ENCODE measurements at places on chromosomes 5 and 9.

DNA sequence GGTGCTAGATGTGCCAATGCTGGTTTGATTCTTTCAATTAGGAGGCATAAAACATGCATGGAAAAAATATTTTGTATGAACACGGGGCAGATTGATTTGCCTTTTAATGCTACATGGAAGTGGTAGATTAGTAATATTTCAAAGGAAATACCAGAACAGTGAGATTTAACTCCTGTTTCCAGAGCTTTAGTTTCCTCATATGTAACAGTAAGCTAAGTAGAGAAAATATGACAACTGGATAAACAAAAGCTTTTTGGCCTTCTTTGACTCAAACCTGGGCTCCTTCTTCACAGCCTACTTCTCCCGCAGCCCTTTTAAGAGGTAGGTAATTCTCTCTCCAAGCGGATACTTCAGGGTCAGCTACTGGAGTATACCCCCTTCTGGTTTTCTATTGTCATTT is 254.2 kb upstream of the TRPC7 start:
- DNase-seq: no peak

- DNase-seq: no peak
Measured at GRCh38 chr5:60173667-60174066, 280.1 kb upstream of the PDE4D start.

DNA sequence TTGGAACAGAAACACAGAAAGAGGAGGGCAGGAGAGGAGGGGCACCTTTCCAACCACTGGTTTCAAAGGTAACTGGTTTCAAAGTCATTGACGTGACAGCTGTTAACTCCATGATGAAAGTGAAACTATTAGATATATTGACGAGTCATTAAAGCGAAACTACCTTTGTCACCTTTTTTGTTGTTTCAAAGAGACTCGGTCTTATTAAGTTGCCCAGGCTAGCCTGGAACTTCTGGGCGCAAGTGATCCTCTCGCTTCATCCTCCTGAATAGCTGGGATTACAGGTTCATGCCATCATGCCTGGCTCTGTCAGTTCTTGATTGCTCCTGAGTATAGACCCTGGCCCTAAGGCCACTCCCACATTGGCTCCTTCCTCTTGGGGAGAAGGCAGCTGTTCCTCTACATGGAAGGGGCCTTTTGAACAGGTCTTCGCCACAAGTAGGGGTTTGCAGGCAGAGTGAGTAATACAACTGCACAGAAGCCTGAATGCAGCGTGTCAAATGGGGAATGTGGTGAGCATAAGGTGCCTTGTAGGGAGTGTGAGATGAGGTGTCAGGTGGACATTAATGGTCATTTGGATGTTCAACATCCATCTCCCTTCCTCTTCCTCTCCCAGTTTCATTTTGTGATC is 3.4 kb upstream of the F12 start:
- DNase-seq: no peak

- no peak for DNase-seq
Measured at GRCh38 chr5:151066920-151067319, 13.9 kb downstream of the TNIP1 start.

GRCh38 chr9:71909887-71910649 is 925 bp downstream of the ABHD17B start:
- DNase-seq: peak; percentile 63

DNA sequence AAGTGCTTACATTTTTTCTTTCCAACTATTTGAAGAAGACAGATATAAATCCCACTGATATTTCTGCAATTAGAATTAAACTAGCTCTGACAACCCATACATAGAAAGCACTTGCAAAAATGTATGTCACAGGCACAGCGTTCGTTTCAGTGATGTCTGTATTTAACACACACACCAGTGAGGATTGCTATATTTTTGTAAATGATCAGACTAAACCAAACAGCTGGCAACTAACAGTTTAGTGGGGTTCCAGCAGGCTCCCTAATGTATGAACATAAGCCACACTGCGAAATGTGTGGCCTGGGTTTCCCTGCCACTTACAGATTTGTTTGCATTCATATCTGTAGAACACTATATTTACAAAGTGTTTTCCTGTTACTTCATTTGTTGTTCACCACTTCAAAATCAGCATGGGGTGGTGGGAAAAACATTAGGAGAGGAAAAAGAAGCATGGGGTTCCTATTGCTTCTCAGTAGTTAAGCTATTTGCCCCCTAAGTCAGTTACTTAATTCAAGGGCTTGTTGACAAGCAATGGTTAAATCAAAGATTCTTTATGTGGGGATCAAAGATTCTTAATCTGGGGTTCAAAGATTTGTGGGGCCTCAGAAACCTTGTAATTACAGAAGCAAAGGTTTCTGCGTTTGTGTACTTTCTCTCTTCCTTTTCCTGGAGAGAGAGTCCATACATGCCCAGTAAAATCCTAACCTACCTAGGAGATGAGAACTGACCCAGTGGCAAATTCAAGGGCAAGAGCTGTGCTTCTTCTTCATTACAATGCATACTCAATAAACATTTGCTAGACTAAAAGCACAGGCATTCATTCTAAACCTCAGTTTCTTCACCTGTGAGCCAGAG is 27.1 kb downstream of the ZNF608 start:
- no peak for DNase-seq

DNA sequence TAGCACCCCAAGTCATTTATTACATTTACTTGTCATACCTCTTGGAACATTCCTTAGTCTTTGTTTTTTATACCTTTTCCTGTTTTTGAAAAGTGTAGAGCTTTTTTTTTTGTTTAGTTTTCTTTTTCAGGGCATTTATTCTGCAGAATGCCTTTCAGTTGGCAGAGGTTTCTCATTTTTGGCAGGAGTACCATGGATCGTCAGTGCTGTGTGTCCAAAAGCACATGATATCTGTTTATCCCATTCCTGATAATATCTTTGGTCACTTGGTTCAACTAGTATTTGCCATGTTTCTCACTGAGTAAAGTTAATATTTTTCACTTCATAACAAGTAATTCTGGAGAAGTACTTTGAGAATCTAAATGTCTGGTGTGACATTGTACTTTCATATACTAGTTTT is 10.7 kb downstream of the OGN start:
- no peak for DNase-seq

- no peak for DNase-seq
Measured at GRCh38 chr5:26563979-26564378, 474.4 kb downstream of the CDH9 start.

DNA sequence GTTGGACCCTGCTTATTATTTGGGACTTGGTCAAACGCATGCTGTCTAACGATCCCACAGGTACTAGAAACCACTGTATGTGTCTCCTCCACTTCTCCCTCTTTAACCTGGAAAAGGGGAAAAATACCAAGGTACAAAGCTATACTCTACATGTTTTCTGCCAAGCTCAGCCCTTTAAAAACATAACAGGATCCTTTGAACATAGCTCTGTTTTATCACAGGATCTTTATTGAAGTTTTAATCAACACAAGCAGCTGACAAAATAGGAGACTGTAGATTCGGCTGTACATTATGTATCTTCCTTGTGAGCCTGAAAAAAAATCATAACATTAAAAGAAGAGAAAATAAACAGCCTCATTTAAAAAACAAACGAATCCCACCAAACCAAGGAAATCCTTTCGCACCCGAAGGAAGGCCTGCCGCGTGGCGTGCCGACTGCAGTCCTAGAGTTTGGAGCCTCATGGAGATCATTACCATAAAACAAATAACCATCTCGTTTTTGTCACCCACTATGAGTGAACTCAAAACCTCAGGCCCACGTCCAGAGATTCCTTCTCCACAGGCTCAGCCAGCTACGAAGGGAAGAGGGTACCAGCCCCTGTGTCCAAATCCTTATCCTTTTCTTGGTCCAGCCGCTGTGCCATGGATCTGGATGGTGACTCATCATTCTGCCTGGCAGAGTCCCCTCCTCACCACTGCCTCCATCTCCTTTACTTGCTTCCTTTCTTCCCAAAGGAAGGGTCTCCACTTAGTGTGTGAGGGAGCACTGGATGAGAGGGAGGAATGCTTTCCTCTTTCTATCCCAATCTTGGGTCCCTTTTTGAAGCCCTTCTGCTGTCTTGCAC is 651.1 kb downstream of the CCDC171 start:
- no peak for DNase-seq

DNA sequence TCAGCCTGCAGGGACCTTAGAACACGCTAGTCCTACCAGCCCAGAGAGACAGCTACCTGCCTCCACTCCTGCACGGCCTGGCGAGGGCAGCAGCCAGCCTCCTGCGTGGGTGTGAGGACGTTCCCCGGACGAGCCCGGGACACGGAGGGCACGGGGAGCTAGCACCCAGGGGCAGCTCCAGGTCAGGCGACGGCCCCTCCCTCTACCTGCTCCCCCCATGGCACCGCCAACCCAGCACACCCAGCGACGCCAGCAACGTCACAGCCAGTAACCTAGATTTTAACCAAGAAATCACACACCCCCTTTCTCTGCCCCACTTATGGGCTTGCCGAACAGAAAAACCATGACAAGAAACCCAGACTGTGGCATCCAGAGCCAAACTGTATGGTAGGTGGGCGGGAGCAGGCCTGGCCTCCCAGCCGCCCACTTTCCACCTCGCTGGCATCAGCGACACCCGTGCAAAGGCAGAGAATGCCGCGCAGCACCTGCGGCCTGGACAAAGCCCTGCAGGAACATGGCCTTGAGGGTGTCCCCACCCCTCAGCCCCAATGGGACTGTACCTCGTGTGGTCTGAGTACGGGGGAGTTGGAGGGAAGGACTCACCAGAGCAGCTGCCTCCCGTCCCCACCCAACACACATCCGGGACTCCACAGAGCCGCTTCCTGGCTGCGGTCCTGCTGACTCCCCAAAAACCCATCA is 47.9 kb downstream of the NACC2 start:
- DNase-seq: no peak

- DNase-seq: no peak
Measured at GRCh38 chr5:96244696-96245095, 188.4 kb downstream of the PCSK1 start.

DNA sequence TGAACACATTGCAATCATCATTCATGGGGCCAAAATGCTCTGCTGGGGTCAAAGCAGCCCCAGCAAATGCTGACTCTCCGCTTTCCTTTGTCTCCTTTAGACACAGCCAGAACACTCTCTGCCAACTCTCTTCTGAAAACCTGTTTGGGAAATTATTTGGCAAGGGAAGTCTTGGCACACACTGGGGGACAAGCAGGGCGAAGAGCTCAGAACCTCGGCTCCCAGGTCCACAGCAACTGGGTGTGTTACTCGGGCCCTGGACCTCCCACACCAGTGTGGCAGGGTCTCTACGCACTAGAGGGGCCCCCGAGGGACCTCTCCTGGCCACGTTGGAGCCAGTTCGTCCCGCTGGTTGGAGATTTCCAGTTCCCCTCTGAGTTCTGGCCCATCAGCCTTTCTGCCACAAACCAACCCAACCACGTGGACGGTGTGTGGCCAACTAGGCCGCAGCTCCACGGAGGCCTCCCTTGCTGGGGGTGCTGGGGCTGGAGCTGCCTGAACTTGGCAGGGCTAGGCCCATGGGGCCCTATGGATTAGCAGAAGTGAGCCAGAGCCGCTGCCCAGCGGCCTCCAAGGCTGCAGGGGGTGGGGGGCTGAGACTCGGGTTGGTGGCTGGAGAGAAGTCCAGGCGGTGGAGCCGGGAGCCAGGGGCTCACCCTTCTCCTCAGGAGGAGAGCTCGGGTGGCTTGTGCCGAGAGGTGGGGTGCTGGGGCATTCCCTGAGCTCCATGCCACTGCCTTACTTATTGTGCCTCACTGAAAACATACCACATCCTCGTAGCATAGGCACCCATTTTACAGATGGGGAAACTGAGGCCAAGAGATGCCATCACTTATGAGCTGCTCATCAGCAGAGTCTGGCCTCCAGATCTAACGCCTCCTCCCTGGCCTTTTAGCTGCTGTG is 46.8 kb upstream of the RNU6ATAC start:
- no peak for DNase-seq

DNA sequence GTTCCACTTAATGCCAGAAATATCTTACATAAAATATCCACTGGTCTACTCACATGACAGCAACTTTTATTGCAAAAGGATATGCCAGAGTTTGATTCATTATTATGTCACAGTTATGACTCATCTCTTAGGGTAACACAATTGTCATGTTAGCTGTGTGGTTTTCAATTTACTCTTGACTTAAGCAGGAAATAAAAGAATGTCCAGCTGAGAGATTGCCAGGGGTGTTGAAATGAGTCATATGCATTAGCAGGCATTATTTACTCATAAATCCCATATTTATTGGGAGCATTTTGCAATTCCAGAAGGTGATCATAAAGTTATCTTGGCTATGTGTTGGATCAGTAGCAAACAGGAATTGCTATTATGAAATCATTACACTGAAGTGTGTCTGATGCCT is 1164.6 kb upstream of the CDH18 start:
- no peak for DNase-seq

DNA sequence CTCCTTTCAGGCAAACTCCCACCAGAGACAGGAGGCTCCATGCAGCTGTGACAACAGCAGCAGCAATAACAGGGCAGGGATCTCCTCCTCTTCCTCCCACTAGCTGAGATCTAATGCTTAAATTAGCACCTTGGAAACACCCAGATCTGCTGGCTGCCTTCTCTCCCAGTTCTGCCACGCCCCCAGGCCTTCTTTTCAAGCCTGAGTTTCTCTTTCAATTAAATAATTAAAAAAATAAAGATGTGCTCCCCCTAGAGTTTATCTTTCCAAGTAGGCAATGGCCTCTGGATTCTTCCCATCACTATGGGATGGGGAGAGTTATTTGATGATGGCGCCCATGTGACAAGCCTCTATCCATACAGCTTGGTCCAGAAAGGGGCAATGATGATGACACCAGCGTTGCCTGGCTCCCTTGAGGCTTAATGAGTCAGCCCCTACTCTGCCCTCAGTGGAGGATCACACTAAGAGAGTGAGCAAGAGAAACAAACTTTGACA is 3.8 kb downstream of the FAM219A start:
- DNase-seq: peak; percentile 29

GRCh38 chr9:97593960-97594359 is 39.2 kb downstream of the TSTD2 start:
- no peak for DNase-seq

DNA sequence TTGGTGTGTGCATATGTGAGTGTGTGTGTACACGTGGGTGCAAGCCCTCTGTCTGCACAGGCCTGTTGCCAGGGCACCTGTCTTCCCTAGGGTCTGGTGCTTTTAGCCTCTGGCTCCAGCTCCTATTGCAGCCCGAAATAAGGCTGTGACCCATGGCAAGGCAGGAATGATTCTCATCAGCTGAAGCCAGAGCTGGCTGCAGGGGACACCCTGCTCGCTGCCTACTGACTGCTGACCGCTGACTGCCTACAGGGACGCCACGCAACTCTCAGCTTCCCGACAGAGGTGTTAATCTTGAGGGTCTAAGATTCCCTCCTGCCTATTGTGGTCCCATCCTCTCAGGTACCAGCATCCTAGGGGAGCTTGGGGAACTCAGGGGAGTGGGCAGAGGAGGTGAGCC is at the start of gene MYOZ3:
TSS of gene MYOZ3 (plus strand) at position 166 of the 400 bp plus-strand sequence. CDS start 1,691 bp downstream, outside the sequence.
- DNase-seq: no peak

DNA sequence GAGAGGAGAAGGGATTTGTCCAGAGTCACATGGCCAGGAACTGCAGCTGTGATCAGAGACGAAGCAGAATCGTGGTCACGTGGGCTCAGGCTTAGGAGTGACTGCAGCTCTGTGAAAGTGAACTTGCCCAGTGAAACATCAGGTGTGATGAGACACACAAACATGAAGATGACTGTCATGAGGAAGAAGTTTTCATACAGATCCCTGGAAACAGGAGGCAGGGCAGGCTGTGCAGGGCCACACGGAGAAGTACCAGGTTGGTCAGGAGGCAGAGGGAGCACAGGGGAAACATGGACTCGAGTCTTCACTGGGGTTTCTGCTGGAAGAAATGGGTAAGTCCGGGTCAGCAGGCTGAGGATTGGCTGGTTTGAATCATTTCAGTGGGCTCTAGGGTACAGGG is 64.1 kb downstream of the BARX1 start:
- DNase-seq: no peak

- DNase-seq: no peak
Measured at GRCh38 chr5:71924325-71924724, 182.9 kb upstream of the MAP1B start.
